ENCODE measurements at places on chromosomes 5 and 9.

DNA sequence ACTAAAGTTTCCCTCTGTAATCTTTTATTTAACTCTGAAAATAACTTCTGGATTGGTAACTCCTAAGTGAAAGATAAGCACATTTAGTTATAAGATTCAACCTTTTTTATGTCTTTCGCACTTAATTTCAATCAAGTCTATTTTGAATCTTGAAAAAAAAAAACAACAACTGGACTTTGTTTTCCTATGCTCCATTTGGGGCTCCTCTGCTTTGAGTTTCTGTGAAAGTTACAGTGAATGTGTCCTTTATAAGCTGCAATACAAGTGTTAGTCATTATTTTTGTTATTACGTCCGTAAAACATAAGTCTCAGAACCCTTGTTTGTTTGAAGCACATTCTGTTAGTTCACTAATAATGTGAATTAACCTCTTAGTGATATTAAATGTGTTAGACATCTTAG is 276.8 kb downstream of the ADAMTS6 start:
- DNase-seq = no peak

DNA sequence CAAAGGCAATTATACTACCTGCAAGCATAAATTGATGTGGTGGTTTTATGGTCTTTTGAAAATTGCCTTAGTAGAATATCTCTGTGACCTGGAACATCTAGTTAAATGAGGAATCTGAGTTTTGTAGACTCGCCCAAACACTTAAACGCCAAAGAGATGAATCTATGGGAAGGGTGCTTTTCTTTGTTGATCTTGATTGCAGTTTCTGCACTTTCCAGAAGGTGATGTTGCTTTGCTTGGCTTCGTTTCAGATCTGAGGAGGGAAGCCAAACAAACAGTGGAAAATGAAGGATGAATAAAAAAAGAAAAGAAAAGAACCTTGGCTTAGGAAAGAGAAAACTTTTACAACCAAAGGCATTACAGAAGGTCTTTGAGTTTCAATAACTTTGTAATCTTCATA is 1021.2 kb downstream of the NR2F1-AS1 start:
- DNase-seq = no peak

DNA sequence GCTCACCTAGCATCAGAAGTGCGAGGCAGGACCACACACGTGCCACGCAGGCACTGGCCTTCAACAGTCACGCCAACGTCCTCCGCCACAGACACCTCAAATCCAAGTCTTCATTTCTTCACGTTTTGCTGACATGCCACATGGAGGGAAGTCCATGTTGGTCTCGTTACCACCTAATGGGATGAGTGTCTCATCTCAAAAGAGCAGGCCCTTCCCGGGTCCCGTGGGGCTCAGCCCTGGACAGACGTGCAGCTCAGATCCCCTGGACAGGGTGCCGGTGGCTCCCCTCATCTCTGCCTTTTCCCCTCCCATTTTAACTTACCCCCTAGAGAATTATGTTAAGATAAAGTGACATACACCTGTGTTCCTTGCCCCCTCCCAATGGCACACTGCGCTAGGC is 76.8 kb downstream of the MRPL36 start:
- no peak for DNase-seq

GRCh38 chr5:58410441-58410840 is 49.4 kb downstream of the PLK2 start:
- DNase-seq = no peak

- no peak for DNase-seq
Observed at GRCh38 chr5:62621280-62621679, 42.7 kb downstream of the LRRC70 start.

DNA sequence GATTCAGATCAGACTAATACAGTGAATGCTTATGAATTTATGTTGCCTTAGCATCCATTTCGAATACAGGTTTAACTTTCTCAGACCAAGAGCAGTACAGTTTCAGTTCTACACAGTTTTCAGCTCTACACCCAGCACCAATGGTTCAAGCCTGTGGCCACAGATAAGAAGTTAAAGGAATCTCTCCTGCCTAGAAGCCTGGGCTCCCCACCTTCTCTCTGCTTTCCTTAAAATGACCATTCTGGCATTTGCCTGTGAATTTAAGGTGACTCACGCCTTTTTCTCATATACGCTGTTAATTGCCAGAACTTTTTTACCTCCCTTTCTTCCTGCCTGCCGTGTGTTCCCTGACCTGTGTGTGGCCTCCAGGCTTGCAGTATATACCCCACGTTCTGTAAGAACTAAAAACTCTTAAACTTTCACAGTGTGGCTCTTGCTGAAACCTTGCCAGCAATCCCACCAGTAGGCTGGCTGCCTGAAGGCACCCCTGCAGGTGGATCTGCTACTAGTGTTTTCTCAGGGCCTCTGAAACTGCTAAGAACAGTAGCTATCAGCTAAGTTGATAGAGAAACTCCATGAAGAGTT is 692.8 kb upstream of the CDH18 start:
- no peak for DNase-seq

DNA sequence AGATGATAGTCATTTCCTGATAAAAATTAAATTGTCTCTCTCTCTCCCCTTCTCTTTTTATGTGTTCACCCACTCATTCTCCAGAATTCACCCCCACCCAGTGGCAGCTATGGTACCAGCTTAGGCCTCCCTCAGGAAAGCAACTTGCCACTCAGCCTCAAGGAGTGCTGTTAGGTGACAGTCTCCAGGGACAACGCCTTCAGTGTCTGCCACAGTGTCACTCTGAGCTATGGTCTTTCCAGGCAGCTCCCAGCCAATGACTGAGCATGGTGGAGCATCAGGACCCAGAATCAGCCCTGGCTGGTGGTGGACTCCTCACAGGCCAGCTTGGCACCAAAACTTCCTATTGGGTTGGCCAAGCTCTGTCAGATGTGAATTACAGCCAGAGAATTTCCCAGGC is 140.9 kb upstream of the PIK3R1 start:
- no peak for DNase-seq

GRCh38 chr5:78397831-78398230 is 37.4 kb downstream of the SCAMP1 start:
- no peak for DNase-seq

DNA sequence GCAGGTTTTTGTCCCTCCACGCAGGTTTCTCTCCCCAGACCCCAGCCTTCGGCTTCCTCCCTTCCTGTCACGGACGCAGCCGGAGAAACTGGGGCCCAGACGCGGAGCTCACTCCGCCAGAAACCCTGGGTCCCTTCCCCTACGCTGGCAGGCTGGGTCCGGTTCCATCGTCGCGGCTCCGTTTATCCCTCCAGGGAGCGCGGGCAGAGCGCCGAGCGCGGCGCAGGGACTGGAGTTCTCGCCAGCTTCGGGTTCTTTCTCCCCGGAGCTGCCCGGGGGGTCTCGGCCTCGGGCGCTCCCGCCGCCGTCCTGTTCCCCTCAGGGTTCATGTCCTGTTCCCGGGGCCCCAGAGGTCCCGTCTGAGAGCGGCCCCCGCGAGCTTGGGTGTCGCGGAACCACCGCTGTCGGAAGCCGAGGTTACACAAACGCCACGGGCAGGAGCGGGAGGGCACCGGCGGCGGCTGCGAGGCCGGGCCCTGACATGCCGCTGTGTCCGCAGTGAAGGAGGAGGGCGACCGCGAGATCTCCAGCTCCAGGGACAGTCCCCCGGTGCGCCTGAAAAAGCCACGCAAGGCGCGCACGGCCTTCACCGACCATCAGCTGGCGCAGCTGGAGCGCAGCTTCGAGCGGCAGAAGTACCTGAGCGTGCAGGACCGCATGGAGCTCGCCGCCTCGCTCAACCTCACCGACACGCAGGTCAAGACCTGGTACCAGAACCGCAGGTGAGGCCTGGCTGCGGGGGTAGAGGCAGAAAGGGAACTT is 4.6 kb downstream of the BARHL1 start:
- DNase-seq = no peak

- no peak for DNase-seq
Observed at GRCh38 chr5:59506285-59506877, 387.1 kb downstream of the PDE4D start.

GRCh38 chr9:134877541-134877940 is 3.1 kb upstream of the FCN2 start:
- DNase-seq = no peak

DNA sequence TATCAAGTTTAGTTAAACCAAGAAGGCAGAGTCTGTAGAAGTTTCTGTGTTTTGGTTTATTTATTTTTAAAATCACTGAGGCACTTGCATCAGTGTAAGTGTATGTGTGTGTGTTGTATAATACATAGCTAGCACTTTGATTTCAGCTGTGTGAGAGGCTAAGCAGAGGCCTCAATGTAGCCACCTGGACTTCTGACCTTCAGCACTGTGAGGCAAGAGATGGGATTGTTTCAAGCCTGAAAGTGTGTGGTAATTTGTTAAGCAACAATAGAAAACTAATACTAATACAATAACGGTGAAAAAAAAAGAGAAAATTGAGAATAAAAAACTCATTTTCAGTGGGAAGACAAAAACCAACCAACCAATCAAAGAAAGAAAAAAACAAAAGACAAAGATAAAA is 327.3 kb downstream of the CDH18 start:
- no peak for DNase-seq

DNA sequence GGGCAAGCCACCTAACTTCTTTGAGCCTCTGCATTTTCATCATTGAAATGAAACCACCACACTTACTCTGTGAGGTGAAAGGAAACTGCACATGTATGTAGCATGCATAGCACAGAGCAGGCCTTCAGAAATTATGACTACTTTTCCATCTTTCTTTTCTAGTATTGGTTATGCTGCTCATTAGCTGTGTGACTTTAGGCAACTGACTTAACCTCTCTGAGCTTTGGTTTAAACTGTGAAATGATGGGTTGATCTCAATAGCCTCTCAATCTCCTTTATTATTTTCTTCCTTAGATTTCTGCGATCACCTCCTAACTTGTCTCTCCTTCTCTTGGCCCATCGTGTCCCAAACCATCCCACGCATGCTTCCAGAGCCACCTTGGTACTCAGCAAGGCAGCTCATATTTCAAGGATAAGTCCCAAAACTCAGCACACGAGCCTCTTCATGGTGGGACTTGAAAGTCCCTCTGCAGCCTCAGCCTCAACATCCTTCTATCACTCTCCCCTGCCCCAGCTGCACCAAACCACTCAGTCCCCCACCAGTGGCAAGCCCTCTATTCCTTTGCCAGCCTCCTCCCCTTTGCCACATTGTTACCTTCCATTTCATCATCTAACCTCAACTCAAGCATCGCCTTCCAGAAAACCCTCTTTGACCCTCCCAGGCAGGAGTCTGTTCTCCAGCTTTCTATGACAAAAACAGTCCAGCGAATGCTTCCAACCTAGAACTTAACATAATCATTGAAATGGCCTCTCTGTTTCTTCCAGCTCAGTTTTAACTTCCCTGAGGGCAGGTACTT is 60.3 kb upstream of the DNAH5 start:
- no peak for DNase-seq

DNA sequence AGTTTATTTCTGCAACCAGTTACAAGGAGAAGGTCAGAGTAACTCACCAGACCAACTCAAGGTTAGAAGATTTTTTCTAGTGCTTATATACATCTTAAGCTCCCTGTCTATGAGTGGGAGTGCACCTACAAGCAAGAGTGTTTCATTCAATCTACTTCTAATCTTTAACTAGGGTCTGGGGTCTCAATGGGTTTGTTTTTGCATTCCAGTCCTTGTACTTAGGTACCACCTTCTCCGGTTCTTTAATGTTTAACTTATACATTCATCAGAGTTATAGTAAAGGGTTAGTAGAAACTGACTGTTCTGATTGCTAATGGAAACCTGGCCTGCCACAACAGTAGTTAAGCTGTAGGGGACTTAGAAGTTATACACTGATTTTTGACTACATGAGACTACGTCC is 271.7 kb downstream of the HTR1A start:
- no peak for DNase-seq

- DNase-seq = no peak
Observed at GRCh38 chr5:100826133-100826532, 76.9 kb downstream of the ST8SIA4 start.

DNA sequence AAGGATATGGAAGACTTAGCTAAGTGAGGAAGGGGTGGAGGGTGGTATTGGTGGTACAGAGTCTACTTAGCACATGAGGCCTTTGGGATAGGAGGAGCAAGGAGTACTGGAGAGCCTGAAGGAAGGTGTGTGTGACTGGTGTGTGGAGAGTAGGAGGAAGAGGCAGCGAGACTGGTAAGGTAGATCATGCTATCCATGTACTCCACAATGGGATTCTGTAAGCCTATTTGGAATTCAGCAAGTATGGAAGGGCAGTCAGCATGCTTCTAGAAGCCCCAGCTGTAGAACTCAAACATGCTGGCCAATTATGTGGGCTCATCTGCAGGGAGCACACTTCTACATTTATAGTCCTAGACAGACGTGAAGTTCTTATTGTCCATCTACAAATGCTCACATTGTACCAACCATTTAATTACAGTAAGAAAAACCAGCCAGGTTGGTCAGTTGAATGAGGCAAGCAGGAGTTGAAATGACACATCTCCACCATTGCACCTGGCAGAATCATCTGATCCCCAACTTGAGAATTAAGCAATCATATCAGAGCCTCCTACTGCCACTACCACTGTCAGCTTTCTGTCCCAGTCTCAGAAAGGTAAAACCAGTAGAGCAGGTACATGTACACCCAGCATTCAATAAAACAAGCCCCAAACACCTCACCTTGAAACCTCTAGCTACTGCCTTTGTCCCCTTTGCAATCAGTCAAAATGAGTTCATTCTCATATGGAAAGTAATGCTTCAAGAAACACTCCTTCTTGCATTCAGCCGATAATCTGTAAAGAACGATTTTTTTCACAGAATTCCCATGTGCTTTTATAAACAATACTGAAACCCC is 60.9 kb upstream of the GLRX start:
- no peak for DNase-seq

All from GOT3 (cell line).